ENCODE measurements at places on chromosomes 5 and 9.

DNA sequence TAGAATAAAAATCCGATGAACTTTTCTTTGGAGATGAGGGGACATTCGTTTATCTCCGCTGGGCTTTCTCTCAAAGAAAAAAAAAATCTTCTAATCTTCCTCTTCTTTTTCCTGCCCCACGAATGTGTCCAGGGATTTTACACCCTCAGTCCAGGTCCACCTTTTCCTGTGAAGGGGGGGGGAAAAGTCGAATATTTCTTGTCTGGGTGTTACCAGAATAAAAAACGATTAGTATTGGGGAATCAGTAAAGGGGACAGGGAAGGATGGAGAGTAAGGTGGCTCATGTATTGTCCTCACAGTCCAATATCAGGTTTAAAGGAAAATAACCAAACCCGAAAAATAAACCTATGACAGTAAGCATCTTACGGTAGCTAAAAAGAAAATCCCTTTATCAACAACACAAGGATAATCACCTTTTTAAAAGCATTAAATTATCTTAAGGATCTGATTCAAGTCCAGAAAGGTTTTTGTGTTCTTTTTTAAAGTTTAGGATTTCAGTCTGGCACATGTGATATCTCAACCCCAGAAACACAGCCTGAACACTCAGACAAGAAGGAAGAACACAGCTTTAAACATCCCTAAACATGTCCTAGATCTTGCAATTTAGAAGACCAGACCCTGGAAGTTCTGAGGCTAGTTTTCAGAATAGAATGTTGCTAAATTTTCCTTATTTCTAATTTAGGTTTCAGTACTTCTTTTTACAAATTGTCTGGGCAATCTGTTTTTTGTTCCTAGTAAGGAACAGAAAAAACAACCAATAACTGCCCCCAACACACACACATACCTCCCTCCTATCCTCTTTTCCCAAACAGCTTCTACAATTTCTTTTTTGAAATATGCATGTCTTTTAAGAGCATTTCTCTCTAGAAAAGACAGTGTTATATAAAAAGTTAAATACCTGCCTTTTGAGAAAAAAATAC is 1.2 kb downstream of the ZNF608 start:
- no peak for DNase-seq

DNA sequence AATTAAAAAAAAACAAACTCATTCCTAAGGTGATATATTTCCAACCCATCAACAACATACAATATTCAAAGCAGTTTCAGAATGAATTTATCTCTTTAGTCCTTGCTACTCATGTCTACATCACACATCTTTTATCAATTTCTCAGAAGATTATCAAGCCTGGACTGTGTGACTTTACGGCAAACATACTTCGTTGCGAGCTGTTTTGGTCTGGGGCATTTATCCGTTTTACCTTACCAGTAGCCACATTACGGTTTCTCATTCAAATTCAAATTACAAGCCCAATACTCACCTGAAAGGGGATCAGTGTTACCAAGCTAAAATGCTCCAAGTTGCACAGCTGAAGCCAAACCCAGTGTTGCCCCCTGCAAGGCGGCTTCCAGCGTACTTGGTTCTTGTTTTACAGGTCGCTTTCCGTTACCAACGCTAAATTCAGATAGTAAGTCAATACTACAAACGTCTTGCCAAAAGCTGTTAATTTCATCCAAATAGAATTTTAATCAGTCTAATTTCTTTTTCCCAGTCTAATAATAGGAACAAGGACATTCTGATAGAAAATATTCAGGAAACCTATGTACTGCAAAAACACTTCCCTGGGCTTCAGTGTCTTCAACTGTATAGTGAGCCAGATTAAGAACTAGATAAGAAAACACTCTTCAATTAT is 1.8 kb downstream of the HNRNPH1 start:
- DNase-seq, result no peak

DNA sequence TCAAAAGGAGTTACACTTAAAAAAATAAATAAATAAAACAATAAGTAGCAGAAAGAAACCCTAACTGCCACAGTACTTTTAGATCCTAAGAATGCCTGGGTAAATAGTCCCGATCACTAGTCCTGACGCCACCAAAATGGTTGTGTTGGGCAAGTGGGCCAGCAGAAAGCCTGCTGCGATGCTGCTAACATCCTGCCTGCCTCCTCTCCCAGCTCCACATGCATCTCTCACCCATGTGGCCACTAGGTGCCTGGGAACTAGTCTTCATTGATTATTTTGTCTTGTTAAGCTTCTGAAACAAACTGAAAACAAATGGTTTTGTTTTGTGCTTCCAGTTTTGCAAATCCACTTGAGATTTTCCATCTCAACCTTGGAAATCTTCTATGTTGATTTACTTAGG is 54.4 kb upstream of the TRAF1 start:
- DNase-seq, result no peak

DNA sequence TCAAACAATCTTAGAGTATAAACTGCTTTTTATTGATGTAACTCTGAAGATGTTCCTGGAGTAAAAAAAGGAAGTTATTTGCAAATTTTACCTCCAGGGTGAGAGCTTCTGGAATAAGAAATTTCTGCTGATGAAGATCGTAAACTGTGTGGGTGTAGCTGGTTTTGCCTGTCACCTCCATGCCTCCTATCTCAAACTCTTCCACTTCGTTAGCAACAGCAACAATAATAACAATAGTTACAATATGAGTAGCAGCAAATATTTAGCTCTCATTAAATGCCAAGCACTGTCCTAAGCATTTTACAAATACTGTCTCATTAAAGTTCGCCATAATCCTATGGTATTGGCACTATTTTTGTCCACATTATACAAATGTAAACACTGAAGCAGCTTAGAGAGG is 57.9 kb downstream of the GCNT1 start:
- DNase-seq, result no peak

- no peak for DNase-seq
Observed at GRCh38 chr9:69171049-69171448, 3.0 kb upstream of the TJP2 start.

DNA sequence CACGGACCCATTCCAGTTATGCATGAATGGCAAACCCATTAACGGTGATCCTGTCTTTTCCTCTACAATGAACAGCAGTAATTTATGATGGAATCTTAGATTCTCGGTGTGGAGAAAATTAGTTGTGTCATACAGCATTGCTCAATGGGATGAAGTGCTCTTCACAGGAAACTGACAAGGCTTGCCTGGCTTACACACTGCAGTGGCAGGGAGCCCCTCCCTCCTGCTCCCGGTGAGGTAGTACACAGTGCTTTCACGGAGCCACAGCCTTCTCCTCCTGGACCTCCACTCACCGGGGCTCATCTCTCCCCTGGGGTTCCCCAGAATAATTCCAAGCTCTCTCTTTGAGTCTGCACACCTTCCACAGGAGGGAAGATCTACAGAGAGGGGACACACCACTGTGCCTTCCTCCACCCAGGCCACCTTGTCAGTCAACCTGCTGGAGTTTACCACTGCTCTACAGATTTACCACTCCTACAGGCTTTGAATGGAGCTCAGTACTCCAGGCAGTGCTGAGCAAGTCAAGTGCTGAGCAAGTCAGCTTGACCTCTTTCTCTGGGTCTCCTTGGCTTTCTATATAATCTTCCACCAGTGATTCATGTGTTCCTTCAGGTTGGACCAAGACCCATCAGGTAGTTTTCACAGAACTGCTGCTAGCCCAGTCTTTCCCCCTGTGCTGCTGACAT is 59.1 kb upstream of the TBC1D2 start:
- DNase-seq, result no peak

- no peak for DNase-seq
Observed at GRCh38 chr9:130417602-130418001, 27.2 kb upstream of the ASS1 start.

DNA sequence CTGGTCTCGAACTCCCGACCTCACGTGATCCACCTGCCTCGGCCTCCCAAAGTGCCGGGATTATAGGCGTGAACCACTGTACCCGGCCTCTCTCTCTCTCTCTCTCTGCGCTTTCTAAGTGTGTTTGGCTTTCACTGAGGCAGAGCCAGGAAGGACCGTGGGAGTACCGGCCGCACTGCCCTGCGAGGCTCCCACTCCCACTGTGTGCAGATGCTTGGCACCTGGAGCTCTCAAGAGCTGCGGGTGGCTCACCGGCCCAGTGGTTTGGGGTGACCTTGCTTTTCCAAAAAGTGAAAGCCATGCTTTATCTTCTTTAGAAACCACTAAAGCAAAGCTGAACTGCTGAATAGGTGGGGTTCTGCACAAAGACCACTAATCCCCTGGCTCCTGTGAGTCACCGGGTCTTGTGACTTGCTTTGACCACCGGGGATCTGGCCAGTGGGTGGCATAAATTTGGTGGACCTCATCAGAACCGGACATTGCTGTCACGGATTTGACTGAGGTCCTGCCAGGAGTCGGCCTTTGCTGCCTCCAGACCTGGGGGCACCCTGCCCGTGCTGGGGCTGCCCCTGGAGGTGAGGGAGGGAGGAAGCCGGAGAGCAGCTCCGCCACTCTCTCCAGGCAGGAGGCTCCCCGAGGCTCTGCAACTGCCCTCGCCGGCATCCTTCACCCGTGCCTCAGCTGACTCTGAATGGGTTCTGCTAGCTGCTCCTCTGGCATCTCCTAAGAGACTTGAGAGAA is 228.9 kb downstream of the FANCC start:
- no peak for DNase-seq

- DNase-seq, result no peak
Observed at GRCh38 chr5:107878661-107879060, 207.9 kb upstream of the EFNA5 start.

GRCh38 chr9:137504432-137504777 is 45.3 kb upstream of the NSMF start:
- no peak for DNase-seq

All from renal cortex interstitium (tissue), 15 donors.